GM12878 (cell line): ENCODE measurements at places on chromosomes 2 and 18.

- no peak for DNase-seq
These were observed 65.6 kb upstream of the RFX8 start for GRCh38 chr2:101540518-101540917.

DNA sequence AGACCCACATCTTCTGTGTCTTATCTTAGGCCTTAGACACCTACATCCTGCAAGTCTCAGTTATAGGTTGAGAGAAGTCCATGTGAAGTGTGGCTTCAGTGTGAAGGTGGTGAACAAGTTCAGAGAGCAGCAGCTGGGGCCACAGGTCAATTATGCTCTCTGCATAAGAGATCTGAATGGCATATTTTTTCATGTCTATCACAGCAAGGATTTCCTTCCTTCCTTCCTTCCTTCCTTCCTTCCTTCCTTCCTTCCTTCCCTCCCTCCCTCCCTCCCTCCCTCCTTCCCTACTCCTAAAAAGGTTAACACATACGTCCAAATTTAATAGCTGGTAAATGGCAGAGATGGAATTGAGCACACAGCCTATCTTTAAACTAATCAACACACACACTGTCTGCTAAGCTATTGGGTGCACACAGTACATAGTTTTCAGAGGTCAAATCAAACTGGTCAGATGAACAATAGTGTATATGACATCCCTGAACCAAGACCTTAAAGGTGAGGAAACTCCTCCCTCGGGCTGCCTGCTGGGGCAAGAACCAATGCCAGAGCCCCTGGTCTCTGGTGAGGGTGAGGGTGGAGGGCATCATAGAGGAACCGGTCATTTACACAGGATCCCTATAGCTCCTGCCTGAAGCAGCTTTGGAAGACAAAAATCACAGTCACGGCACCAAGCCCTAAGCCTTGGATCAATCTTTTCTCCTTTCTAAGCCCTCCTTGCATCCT lies 240.9 kb downstream of the ICOS start:
- DNase-seq: no peak

DNA sequence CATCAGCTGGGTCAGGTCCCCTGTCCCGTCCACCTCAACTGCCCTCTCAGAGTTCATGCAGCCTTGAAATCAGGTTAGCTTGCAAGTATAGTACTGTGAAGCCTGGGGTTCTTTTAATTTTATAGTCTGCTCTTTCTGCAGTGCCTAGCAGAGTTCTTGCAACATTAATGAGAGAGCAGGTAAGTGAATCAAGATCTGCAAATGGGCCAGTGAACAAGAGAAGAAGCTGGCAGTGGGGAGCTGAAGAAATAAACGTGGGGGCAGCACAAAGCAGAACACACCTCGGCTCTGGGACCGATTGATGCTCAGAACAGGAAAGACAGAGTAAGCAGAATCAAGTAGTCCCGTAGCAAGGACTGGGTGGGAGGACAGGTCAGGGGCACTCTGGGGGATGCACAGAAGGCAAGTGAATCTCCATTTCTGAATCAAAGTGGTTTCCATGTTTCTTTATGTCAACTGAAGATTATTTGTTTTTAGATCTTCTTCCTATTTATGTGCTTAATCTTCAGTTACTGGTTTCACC lies 675.5 kb downstream of the RNF144A start:
- no peak for DNase-seq

DNA sequence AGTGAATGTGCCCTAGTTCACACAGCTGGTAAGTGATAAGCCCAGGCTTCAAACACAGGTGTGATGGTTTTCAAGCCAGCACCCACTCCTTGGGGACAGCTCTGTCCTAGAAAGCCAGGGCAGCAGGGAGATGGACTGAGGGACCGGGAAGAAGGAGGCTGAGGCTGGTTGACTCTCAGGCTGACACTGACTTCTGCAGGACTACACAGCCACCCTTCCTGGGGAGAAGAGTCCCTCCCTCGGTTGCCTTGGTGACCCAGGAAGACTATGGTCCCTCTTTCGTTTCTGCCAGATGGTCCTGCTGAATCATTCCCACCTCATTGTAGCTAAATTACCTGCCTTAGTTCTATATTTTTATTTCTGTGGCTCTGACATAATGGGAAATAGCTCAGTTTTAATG lies 11.3 kb upstream of the FSHR start:
- DNase-seq: no peak

GRCh38 chr2:31324016-31324633 lies 90.2 kb downstream of the EHD3 start:
- peak; percentile 40 for DNase-seq
